ENCODE measurements at places on chromosomes 3 and 15. TPM values are rescaled to one million over a fixed set of nuclear protein-coding genes. Genes with fewer than 3 reads are reported as not detected.

Gene GRK7
- not detected for total RNA-seq

Gene CACNA2D2
- 0.11 TPM for total RNA-seq

Gene SPINK8
- not detected for total RNA-seq

GRCh38 chr3:29644261-29644660, 363.4 kb downstream of the RBMS3 start:
- no peaks in the 10 kb centered on the region for H3K4me1 ChIP-seq
- H3K4me3 ChIP-seq, result no peak overlapping the region
- DNase-seq, result no peak
- H3K27me3 ChIP-seq, result no peaks in the 10 kb centered on the region

DNA sequence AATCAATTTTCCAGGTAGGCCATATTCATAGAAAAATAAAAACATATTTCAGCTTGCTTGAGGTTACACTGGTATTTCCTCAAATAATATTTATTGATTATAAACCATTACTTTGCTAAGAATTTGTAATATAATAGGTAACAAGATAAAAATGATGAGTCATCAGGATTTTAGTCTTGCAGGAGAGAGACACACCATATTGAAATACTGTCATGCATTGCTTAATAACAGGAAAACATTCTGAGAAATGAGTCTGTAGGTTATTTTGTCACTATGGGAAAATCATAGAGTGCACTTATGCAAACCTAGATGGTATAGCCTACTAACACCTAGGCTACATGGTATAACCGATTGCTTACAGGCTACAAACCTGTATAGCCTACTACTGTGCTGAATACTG, 990.5 kb downstream of the OTOL1 start:
- H3K4me3 ChIP-seq, result no peak overlapping the region
- H3K4me1 ChIP-seq, result no peaks in the 10 kb centered on the region
- no peaks in the 10 kb centered on the region for H3K27me3 ChIP-seq
- no peak overlapping the region for H3K27ac ChIP-seq
- H3K36me3 ChIP-seq, result no peaks in the 10 kb centered on the region

- H3K4me1 ChIP-seq, result no peaks in the 10 kb centered on the region
- H3K27ac ChIP-seq, result no peak overlapping the region
- no peak for DNase-seq
Measured at GRCh38 chr3:148954981-148955380, 36.4 kb upstream of the GYG1 start.

DNA sequence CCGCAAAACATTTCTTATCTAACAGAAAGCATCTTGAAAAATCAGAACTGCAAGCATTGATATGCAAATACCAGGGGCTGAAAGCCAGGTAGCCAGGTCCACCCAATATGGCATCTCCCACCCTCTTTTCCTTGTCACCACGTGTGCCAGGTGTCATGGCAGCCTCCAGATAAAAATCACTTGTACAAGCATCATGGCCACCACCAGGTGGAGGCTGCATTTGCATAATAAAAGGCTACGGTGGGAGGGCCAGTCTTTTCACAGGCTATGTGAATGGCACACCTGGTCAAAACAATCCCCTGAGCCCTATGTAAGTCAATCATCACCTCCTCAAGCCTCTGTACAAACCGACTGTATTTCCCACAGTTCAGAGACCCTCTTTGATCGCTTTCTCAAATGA, 1233.1 kb upstream of the ALCAM start:
- DNase-seq, result no peak
- no peaks in the 10 kb centered on the region for H3K4me1 ChIP-seq
- no peak overlapping the region for H3K4me3 ChIP-seq
- no peak overlapping the region for H3K27ac ChIP-seq
- no peaks in the 10 kb centered on the region for H3K36me3 ChIP-seq
